Fibroblast of skin of right quadriceps (primary cell): ENCODE measurements at places on chromosomes 13 and 19.
A peak's percentile ranks its signal among the peaks of the same experiment; 100 is the strongest.

DNA sequence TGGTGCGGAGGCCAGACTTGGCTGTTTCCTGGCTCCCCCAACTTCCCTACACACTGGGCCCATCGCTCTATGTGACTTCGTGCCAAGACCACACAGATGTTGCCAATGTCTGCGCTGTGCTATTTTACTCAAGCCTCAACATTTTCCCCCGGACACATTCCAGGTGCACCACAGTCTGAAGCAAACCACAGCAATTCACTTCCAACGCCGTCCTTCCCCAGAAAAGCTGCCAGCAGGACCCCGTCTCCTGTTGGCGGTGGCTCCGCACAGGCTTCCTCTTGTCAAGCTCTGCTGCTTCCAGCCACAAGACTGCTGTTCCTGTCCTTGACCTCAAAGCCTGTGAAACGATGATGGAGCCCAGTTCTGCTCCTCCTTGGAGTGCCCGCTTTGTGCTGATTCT, 100.7 kb downstream of the CRYL1 start:
- peak; percentile 86 for DNase-seq

DNA sequence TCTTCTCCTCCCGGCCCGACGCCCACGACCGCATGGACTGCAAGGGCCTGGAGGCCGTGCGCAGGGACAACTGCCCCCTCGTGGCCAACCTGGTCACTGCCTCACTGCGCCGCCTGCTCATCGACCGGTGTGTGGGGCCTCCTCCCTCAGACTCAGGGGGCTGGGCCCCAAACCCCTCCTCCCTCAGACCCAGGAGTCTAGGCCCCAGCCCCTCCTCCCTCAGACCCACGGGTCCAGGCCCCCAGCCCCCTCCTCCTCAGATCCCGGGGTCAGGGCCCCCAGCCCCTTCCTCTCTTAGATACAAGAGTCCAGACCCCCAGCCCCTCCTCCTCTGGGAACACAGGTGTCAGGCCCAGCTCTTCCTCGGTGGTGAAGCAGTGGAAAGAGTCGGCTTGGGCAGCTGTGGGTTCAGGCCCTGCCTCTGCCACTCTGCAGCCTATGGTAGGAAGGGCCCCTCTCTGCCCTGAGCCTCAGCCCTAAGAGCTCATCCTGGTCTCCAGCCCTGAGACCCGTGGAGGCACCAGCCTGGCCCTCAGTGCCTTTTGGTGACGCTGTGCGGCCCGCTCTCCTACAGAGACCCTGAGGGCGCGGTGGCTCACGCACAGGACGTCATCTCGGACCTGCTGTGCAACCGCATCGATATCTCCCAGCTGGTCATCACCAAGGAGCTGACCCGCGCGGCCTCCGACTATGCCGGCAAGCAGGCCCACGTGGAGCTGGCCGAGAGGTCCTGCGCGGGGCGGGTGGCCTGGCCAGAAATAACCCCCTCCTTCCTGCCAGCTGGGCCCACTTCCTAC, 3.7 kb upstream of the SPIB start:
- DNase-seq: peak; percentile 49

DNA sequence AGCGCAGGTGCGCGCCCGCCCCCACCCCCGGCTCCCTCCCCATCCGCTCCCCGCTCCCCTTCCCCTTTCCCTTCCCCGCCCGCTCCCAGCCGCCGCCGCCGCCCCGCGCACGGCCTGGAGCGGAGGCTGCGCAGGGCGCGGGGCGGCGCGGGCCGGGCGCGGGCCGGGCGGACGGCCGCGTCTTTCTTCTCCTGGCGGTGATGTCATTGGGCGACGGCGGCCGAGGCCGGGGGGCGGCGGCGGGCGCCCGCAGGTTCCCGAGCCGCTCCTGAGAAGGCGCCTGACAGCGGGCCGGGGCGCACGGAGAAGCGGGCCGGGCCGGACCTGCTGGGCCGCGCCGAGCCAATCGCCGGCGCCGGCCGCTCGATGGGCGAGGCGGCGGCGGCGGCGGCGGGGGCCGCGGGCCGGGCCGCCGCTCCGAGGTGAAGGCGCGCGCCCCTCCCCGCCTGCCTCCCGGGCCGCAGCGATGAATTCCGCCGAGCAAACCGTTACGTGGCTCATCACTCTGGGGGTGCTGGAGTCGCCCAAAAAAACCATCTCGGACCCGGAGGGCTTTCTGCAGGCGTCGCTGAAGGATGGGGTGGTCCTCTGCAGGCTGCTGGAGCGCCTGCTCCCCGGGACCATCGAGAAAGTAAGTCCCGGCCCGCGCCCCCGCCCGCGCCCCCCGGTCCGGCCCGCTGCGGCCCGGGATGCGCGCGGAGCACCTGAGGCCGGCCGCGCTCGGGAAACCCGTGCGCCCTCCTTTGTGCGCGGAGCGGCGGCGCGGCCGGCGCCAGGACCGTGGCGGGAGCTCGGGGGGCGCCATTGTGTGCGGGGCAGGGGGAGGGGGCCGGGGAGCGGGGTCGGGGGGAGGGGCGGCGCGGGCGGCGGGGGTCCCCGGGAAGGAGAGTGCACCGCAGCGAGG, at the start of gene ARHGEF7:
Gene ARHGEF7 (plus strand): TSS at position 250 of the 904 bp plus-strand sequence. CDS start 217 bp downstream, at position 467.
- no peak for DNase-seq

- peak; percentile 97 for DNase-seq
Measured at GRCh38 chr19:47663435-47663910, 49.7 kb upstream of the EHD2 start.

DNA sequence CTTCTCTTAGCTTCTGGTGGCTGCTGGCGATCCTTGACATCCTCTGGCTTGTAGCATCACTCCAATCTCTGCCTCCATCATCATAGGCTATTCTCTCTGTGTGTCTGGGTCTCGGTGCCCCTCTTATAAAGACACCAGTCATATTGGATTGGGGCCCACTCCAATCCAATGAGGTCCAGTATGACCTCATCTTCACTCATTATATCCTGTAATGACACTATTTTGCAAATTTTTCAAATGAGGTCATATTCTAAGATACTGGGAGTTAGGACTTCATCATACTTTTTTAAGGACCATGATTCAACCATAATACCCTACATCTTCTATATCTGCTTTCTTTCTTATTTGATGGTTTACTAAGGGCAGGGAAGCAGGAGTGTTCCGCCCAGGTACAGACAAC, 12.0 kb upstream of the SLC46A3 start:
- no peak for DNase-seq

- DNase-seq: no peak
Measured at GRCh38 chr19:56147307-56147706, 6.2 kb downstream of the ZNF444 start.

DNA sequence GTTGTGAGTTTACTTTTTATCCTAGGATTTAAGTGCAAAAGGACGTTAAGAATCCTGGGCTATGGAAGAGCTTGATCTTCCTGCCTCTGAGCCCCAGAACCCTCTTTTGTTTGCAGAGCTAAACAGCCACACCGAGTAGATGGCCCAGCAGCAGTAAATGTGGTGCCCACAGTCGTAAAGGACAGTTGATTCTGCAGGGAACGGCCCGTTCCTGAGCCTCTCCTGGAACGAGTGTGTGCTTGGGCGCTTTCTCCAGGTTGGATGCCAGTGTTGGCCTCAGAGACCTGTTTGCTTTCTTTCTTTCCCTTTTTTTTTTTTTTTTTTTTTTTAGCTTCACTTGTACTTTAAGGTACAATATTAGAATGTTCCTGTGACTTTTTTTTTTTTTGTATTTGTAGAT, 41.7 kb downstream of the SPATA13 start:
- DNase-seq: no peak

GRCh38 chr13:58239774-58240268, 608.3 kb downstream of the PCDH17 start:
- no peak for DNase-seq

GRCh38 chr13:36089130-36089647, 42.0 kb downstream of the DCLK1 start:
- no peak for DNase-seq

DNA sequence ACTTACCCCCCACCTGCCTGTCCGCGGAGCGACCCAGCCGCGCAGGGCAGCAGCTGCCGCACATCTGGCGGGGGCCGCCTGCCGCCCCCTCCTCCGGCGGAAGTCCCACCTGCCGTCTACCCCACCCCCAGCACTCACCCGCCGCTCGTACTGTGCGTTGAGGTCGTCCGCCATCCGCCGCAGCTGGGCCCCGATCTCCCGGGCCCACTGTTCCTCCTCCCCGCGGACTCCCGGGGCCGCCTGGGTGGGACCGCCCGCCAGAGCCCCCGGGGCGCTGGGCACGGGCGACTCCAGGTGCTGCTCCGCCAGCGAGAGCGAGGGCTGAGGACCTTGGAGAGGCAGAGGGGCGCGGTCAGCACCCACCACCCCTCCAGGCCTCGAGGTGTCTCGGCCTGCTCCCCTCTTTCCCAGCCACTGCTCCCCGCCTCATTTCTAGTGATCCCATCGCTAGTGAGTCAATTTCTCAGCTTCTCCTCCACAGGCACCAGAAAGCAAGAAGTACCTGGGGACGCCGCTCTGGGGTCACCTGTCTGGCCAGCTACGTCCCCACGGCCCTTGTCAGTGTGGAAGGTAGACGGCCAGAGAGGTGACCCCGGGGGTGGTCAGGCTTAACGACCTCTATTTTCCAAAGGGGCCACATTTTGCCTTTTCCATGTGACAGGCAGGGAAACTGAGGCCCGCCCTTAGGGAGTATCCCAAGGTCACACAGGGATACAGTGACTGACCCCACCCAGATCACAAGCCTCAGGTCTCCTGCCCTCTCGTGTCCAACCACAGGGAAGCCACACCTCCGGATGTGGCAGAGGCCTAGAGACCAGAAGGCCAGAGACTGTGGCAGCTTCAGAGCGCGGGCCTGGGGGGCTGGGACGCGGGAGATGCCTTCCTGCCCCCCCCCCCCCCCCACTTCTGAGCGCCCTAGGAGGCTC, 4.3 kb downstream of the BBC3 start:
- DNase-seq: peak; percentile 72

- DNase-seq: peak; percentile 87
Measured at GRCh38 chr13:51681037-51681678, 96.9 kb downstream of the WDFY2 start.

- no peak for DNase-seq
Measured at GRCh38 chr13:113906571-113906970, 42.7 kb upstream of the GAS6 start.

DNA sequence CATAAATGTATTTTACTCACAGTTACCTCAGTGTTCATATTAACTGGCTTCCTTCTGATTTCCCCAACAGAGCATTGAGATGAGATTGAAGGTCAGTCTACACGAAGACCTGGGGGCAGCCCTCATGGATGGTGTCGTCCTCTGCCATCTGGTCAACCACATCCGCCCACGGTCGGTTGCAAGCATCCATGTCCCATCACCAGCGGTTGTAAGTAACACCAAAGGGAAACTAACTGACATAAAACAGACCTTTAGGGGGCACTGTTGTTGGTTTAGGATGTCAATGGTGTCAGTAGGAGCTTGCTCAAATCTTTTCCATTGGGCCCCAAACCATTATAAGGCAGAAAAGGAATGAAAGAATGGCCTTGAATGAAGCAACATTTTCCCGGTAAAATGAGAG, 68.2 kb downstream of the ESD start:
- no peak for DNase-seq

- DNase-seq: no peak
Measured at GRCh38 chr13:31184451-31184850, 15.3 kb upstream of the B3GLCT start.

DNA sequence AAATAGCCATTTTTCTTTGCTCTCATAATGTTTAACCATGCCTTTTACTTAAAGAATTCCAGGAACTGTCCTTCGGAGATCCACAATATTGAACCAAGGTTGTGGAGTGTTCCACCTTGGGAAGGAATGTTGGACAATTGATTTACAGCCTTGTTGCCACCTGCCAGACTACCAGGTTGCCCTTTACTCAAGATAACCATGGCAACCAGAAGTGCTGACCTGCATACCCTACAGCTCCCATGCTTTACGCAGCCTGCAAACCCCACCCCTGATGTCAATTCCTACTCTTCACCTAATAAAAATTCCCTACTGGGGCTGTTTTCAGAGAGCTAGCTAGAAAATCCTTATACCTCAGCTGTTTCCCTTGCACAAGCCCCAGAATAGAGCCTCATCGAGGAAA, 151.0 kb upstream of the RXFP2 start:
- no peak for DNase-seq

DNA sequence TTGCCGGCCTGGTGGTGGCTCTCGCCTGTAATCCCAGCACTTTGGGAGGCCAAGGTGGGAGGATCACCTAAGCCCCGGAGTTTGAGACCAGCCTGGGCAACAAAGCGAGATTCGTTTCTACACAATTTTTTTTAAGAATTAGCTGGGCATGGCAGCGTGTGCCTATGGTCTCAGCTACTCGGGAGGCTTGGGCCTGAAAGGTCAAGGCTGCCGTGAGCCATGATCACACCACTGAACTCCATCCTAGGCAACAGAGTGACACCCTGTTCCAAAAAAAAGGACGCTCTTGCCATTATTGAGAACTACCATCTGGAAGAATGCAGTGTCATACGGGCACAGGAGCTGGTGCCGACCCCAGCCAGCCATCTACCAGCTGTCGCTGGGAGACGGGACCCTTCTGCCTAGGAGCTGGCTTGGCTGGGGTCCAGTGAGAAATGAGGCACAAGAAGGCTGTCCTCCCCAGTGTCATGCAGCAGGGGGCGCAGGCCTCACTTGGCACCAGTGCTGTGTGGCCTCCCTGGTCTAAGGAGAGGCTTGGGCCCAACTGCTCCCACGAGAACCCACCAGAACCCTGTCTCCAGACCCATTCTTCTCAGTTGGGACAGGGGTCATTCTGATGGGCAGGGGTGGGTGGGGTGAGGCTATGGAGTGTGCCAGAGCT, 12.2 kb upstream of the RELB start:
- peak; percentile 58 for DNase-seq

DNA sequence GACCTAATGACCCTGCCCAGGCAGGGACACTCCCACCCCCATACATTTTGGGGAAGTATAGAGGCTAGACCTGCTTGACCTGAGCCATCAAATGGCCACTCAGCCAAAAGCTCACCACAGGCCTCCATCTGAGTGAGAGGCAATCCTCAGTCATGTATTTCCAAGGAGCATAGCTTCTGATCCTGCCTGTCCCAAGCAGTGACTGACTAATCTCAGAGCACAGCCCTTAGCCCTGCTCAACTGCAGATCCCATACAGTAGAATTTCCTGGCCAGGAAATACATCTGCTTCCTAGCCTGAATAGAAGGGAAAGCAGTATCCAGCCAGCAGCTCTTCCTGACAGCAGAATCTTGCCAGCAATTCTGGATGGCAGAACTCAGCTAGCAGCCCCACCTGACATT, 880.6 kb upstream of the GPC6 start:
- no peak for DNase-seq

DNA sequence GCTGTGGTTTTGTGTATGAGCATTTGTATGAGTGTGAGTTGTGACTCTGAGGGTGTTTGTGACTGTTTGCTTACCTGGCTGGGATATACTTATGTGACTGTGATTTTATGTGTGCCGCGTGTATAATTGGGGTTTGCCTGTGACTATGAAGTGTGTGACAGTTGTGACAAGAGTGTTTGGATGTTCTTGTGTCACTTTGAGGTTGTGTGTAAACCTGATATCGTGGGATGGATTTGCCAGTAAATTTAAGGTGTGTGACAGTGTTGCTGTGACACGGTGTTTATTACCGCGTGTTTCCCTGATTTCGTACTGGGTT, 442 bp downstream of the ZNF420 start:
- no peak for DNase-seq
